ENCODE measurements at places on chromosomes 6 and 20.

- DNase-seq, result no peak
Measured at GRCh38 chr6:38273325-38273724, 366.4 kb downstream of the BTBD9 start.

GRCh38 chr6:48136856-48137255 is 25.9 kb upstream of the PTCHD4 start:
- DNase-seq, result no peak

GRCh38 chr6:137847748-137848147 is 19.3 kb upstream of the TNFAIP3 start:
- DNase-seq, result no peak

GRCh38 chr6:112205427-112206109 is 48.8 kb downstream of the LAMA4 start:
- no peak for DNase-seq

- no peak for DNase-seq
Measured at GRCh38 chr6:133630651-133631050, 258.3 kb upstream of the TCF21 start.

Measured in CD4-positive, alpha-beta T cell treated with Interleukin-4 for 4 hours (primary cell).